ENCODE measurements at places on chromosomes 13 and 19.

GRCh38 chr19:15296841-15297415, 35.4 kb downstream of the BRD4 start:
- DNase-seq: no peak

DNA sequence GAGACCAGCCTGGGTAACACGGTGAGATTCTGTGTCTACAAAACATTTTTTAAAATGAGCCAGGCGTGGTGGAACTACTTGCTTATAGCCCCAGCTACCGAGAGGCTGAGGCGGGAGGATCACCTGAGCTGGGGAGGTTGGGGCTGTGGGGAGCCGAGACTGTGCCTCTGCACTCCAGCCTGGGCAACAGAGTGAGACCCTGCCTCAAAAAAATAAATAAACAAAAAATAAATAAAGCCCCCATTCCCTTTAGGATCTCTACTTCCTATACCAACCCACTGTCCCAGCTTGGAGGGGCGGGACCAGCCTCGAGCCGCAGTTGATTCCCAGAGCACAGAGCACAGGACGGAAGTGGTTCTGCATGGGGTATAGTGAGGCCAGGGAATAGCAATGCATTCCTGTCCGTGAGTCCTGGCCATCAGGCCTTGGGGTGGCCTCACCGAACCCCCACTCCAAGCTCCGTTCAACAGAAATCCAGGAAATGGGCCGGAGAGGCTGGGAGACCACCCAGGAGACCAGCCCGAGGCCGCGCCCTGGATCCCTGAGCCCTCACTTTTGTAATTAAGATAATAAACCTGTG, 4.9 kb upstream of the PTBP1 start:
- peak; percentile 41 for DNase-seq

- no peak for DNase-seq
Observed at GRCh38 chr13:43787997-43788396, 1.2 kb upstream of the ENOX1 start.

- no peak for DNase-seq
Observed at GRCh38 chr13:98485561-98485960, 91.3 kb downstream of the STK24 start.

GRCh38 chr19:2615782-2616181, 86.7 kb downstream of the GNG7 start:
- DNase-seq: no peak

- no peak for DNase-seq
Observed at GRCh38 chr19:29817316-29817715, 5.5 kb downstream of the CCNE1 start.

DNA sequence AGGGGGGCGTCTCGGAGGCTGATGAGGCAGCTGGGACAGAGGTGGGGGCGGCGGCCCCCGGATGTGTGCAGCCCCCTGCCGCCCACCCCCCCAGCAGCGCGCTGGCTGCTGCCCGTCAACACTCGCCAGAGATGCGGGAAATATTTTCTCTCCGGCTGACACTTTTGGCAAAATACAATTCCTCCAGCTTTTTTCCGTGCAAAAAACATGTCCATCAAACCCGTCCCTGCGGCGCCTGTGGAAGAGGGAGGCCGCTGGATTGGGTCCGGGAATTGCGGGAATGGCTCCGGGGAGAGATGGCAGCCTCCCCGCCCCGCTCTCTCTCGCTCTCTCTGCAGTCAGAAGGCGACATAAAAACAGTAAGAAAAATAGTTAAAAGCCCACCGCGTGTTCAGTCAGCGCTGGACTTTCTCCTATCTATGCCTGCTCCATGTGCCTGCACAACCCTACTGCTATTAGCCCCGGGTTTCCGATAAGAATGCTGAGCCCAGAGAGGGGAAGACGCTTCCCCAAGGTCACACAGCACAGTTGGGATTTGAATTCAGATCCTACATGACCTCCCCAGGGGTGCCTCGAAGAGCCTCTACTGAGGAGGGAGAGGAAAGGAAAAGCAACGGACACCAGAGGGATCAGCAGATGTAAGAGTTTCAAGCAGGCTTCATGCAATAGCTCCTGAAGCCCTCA, 23.2 kb downstream of the ZNRF4 start:
- DNase-seq: no peak

DNA sequence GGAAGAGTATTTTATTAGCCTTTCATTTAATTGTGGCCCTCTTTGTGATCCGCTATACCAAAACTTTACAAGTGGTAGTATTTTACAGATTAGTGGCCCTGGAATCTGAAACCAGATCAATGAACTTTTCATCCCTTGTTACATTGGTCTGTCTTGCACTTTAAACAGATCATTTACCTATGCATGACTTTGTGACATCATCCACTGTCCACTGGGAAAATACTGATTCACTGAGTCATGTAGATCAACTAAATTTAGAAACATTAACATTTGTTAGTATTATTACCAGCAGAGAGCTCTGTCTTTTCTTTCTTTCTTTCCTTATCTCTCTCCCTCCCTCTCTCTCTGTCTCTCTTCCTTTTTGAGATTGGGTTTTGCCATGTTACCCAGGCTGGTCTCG, 17.5 kb downstream of the PCDH8 start:
- no peak for DNase-seq

DNA sequence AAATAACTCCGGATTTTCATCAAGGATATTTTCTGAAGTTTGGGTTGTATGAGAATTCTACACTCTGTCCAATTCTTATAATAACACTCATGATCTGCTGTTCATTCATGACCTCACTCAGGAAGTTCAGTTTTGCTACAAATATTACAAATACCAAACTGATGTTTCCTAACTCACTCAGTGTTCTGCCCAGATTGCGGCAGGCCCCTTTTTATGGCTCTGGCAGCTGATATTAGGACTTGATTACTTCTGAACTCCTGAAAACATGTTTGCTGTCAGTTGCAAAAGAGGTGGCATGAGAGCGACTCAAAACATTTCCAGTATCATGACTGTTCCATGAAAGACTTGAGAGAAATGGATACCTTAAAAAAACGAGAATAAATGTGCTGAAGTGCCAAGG, 188.0 kb downstream of the RGCC start:
- DNase-seq: no peak

DNA sequence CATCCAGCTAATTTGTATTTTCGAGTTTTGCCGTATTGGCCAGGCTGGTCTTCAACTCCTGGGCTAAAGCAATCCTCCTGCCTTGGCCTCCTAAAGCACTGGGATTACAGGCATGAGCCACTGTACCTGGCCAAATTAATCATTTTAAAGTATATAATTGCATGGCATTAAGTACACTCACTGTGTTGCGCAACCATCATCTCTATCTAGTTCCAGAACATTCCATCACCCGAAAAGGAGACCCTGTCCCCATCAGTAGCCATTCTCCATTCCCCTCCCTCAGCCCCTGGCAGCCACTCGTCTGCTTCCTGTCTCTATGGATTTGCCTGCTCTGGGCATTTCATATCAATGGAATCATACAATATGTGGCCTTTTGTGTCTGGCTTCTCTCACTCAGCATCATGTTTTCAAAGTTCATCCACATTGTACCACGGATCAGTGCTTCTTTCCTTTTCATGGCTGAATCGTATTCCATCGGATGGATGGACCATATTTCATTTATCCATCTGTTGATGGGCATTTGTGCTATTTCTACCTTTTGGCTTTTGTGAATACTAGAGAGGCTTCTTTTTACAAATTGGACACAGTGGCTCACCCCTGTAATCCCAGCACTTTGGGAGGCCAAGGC, 13.1 kb downstream of the PGPEP1 start:
- DNase-seq: no peak

DNA sequence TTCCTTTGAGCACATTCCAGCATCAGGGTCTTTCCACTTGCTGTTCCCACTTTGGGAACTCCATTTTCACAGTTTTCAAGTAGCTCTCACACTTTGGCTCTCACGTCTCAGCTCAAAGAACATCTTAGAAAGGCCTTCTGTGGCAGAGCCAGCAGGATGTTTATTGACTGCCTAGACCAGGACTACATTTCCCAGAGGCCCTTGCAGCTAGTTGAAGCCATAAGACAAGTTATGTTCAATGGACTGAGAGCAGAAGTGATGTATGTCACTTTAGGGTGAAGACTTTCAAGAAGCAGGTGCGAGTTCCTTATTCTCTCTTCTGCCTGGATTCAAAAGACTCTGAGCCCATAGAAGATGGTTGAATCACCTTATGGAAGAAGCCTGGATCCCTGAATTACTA, 4.3 kb upstream of the HAUS5 start:
- no peak for DNase-seq

DNA sequence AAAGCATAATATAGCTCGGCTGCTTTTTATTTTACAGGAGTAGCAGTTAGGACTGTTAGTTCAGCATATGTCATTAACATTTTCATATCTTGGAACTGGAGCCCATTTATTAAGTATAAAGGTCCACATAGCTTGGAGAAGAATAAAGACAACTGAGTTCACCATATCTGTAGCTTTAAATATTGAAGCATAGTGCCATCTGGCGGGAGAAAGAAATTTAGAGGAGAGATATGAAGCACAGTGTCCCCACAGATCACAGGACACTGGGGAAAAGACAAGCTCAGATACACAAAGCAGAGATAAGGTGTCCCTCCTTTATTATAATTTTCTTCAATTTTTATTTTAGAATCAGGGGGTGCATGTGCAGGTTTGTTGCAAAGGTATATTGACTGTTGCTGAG, 104.7 kb upstream of the FREM2 start:
- no peak for DNase-seq

DNA sequence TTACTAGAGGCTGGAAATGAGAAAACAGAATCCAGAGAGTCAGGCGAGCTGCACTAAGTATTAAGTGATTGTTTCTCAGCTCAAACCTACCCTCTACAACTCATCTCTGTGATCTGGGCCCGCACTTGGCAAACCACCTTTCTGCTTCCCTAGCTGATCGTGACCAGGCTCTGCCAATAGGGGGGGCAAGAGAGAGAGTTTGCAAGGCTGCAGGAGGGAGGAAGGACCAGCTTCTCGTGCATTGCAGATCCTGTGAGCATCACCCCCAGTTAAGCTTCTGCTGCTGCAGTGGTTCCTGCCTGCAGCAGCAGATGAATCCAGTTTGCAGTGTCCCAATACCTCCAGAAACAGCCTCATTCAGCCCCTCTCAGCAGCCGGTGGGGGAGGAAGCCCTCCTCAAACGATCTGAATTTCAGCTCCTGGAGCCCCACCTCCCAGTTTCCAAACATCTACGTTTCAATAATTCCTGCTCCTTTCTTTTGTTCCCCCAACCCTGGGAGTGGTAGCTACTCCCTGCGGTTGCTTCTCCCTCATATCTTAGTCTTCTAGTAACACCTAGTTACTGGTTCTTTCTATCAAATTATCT, 20.0 kb downstream of the XRCC1 start:
- peak; percentile 87 for DNase-seq

DNA sequence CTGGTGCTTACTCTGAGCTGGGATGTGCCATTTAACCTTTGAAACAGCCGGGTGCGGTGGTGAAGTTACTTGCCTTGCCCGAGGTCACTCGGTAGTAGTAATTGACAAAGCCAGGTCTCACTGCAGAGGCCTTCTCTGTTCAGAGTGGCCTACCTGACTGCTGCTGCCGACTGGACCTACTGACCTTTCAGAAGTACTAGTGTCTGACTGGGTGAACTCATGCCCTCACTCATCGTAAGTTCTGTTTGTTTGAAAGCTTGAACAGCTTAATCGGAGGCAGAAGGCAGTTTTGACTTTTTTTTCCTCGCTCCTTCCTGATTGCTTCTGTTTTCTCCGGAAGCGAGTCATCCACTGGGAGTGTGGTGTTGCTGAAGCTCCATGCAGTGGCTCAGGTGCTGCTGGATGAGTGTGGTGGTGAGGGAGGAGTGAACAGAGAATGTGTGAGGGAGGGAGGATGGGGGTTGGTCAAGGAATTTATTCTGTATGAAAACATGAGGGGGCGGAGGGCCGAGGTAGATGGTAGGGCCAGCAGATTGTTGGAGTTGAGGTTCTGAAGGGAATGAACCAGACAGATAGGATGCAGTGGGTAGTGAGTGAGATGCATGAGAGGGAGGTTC, 2.7 kb downstream of the SPINT2 start:
- no peak for DNase-seq

- DNase-seq: no peak
Observed at GRCh38 chr13:101127741-101128353, 288.5 kb downstream of the NALCN start.

DNA sequence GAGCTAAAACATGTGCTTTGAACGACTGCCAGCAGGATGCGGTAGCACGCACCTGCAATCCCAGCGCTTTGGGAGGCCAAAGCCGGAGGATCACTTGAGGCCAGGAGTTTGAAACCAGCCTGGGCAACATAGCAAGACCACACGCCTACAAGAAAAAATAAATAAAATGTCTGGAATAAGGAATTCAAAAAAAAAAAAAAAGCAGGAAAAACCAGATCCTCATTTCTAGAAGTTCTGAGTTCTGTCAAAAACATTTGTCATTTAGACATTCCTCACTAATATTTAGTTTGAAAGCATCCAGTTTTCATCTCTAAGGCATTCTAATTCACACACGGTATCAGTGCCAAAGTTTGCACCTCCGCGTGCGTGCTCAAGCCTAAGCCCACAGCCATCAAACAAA, 36.9 kb upstream of the USE1 start:
- no peak for DNase-seq

DNA sequence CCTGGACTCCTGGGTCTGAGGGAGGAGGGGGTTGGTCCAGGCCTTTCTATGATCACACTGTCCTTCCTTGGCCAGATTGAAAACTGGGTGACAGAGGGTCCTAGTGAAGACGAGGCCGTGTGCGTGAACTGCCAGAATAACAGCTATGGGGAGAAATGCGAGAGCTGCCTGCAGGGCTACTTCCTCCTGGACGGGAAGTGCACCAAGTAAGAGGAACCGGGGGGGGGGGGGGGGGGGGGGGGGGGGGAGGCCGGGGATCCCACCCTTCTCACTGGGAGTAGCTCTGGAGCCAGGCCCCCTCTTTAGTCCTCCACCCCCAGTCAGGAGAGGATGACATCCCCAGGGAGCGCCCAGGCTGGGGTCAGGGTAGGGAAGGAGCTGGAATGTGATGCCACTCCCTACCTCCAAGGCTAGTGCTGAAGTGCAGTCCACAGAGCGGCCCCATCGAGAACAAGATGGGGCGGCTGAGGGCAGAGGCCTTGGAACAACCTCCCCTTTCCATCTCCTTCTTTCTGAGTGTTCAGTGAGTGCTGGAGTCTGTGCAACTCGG, 19.4 kb downstream of the CNFN start:
- no peak for DNase-seq

DNA sequence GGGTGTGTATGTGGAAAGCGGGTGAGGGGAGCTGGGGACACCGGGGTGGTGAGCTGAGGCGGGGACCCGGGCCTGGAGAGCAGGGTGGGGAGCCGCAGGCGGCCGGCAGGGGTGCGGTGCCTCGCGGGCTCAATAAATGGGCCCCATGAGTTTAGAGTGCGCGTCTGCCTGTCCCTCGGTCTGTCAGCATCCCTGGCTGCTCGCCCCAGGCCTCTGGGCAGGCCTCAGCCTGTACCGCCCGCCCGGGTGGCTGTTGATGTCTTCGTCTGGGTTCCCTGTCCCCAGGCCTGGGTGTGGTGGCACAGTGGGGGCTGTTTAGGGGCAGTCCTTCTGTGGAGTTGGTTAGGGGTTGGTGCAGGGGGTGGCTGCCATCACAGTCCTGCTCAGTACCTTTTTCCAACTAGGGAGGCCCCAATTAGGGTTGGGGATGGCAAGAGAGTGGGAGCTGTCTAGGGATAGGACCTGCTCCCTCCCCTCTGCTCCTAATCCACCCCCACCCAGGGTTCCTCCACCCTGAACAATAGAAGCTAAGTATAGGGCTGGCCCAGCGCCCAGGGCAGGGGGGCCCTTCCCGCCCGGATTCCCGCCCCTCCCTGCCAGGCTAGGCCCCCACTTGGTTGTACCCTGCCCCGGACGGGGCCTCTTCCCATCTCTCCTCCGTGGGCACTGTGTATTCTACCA, 12.2 kb downstream of the CIC start:
- DNase-seq: peak; percentile 52

GRCh38 chr13:52845766-52846566, 2.5 kb downstream of the PCDH8 start:
- peak; percentile 88 for DNase-seq

Measured in H9 (cell line).